ENCODE measurements at places on chromosomes 5 and 9.
A peak's percentile ranks its signal among the peaks of the same experiment; 100 is the strongest.

DNA sequence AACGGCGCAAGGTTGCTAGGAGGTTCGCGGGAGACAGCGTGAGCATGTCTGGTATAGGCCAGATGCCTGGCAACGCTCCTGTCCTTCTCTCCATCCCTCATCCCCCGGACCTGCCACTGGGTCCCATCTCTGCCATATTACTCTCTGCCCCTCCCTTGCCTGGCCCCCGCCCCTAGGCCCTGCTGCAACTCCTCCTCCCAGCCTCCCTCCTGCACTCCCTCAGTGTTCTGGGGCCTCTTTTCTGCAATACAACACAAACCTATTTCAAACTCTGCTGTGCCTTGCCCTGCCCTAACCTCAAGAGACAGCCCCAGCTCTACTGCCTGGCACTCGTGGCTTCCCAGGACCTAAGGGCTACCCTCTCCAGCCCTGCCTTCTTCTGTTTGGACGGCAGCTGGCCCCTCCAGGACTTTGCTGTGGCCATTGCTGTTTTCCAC lies 8.9 kb upstream of the DBN1 start:
- DNase-seq, result peak; percentile 53

DNA sequence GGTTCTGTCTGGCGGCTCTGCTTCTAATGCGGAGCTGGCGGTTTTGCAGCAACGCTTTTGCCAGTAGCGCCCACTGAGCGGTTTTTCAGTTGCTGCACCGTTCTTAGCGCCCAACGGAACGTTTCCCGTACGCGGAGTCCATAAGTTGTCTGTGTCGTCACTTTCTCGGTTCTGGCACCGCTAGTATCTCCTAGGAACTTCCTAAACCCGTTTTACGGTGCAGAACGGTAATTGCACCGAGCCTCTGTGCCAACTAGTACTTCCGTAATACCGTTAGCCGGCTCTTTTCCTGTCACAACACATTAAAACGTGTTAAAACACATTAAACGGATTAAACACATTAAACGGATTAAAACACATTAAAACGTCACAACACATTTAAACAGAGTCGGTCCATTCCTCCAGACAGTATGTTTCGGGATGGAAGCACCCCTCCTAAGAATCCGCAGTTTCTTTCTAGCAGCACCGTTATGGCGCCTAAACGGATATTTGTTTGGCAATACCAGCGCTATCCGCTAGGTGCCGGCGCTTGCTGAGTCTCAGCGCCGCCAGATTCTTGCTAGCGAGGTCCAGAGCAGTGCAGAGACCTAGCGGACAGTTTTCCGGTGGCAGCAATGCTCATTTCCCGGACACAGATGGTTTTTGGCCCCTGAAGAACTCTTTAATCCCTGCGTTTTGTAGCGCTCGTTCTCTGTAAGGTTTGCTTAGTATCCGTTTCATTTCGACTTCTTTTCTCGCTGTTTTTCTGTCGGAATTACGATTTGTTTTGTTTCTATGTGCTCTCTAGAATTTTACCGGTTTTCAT lies 45.4 kb downstream of the ANXA2R start:
- DNase-seq, result peak; percentile 93

DNA sequence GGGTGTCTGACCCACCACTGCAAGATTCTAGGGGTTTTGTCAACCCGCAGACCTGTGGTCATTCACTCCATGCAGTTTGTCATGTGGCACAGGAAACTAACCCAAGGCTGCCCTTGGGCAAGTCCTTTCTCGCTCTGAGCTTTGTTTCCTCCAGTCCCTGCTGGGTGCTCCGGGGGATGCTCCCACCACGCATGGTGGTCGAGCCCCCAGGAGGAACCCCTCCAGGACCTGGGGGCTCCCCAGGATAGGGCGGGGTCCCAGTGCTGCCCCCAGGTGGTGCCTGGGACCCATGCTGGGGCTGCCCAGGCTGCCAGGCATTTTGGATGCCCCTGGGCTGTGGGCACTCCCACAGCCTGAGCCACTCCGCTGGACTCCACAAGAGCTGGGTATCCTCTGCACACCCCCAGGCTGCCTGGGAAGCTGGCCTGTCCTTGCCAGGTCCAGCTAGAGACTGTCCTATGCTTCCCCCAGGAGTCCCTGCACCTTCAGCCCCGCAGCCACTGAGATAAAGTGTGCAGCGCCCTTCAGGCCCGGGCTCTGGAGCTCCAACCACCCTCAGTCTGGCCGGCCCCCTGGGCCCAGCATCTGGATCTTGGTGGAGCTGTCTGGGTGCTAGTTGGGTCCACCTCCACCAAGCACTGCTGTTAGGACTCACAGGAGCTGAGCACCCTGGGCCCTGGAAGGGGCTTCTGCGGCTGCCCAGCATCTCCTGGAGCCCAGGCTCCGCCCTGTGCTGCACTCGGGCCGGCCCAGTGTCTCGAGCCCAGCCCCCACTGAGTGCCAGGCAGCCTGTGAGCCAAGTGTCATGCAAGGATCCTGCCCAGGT lies 104.3 kb downstream of the PHF2 start:
- DNase-seq, result no peak

DNA sequence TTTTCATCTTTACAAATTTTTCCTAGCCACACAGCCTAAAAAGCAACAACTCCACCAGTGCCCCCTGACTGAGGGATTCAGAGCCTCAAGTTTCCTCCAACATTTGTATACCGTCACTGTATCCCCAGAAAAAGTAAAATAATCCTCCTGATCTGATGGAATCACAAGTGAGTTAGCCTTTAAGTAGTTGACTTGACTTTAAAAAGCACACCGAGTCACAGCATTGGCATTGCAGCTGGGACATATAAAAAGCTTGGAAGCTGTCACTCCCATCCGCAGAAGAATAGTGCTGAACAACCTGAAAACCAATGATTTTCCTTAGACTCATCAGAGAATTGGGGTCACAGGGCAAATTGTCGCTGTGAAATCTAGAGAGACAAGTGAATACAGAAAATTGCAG lies 41.6 kb upstream of the FBN2 start:
- DNase-seq, result peak; percentile 38

GRCh38 chr9:124628741-124629140 lies 121.5 kb upstream of the NR5A1 start:
- DNase-seq, result no peak

DNA sequence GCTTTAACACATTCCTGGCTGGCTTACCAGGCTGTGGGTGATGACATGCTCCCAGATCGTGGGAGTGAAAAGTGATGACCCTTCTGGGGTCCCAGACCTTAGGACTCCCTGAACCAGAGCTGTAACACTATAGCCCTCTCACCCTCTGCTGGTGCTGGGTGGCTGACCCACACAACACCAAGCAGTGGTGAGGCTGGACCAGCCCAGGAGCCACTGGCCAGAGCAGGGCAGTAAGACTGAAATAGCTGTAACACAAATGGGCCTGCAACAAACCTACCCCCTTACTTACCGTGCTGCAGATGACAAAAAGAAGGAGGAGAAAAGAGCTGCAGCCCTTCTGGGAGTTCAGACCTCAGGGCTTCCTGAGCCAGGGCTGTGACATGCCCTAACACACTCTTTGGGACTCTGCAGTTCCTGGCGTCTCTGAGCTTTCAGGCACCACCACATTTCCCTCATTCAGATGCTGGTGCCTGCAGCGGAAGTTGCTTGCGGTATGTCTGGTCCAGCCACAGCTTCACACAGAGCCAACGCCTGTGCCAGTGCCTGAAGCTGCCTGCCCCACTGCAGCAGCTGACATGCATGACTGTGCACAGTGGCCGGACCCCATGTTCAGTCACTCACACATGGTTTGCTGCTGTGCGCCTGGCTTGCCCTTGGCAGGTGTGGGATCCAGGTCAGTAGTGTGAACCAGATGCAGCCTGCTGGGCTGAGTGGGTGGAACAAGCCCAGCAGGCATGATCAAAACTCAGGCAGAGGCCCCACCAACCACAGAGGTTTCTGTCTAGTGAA lies 1247.4 kb downstream of the EFNA5 start:
- no peak for DNase-seq

- DNase-seq, result no peak
These were observed 178.5 kb upstream of the PITX1 start for GRCh38 chr5:135212361-135213026.

GRCh38 chr5:139180850-139181249 lies 17.3 kb downstream of the SIL1 start:
- DNase-seq, result no peak

GRCh38 chr5:96961053-96961452 lies 25.2 kb downstream of the LNPEP start:
- no peak for DNase-seq

DNA sequence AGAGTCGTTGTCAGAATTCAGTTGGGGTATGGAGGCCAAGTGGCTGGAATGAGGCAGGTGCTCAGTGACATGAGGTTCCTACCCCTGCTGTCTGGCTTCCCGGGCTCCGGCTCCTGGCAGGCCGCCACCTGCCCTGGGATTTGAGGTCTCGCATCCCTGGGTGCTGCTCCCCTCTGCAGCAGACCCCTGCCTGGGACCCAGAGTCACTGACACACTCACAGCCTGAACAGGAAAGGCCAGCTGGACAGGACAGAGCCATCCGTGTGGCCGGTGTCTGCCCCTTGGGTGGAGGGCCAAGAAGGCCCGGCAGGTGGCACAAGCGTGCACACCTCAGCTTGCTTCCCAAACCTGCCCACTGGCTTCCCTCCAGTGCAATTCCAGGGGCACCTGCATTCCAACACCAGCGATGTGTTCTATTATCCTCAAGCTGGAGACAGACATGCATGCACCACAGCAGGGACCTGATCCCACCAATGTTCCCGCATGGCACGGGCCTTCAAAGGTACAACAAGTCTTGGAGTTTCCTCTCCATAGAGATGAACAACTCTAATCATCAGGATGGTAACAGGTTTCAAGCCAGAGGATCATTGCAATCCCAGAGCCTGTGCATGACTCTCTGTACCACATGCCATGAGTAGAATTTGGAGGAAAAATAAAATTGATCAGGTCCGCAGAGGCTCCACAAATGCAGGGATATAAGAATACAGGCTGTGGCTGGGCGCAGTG lies 45.6 kb upstream of the RNF130 start:
- DNase-seq, result no peak

DNA sequence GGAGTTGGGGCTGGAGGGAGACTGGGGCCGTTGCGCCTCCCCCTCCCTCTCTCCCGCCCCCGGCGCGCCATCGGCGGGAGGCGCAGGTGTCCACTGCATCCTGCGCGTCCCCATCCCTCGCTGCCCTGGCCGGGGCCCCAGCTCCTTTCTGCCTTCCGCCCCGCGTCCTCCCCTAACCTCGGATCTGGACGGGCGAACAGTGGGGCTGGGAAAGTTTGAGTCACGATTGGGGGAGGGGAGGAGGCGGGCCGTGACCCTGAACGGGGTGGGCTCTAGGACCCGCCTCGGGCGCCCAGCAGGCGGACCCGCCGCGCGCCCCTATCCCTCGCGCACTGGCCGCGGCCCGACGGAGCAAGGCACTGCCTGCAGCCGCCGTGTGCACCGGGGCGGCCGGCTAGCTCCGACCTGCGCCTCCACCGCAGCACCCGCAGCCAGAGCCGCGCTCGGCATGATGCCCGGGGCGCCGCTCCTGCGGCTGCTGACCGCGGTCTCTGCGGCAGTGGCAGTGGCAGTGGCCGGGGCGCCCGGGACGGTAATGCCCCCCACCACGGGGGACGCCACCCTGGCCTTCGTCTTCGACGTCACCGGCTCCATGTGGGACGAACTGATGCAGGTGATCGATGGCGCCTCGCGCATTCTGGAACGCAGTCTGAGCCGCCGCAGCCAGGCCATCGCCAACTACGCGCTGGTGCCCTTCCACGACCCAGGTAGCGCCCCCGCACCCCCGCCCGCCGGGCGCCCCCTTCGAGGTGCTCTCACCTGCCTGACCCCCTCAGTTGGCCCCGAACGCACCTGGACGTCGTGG lies at the start of gene HMCN2:
TSS of gene HMCN2 (plus strand) at position 330 of the 805 bp plus-strand sequence. CDS start at position 449, 119 bp downstream.
- peak; percentile 30 for DNase-seq

DNA sequence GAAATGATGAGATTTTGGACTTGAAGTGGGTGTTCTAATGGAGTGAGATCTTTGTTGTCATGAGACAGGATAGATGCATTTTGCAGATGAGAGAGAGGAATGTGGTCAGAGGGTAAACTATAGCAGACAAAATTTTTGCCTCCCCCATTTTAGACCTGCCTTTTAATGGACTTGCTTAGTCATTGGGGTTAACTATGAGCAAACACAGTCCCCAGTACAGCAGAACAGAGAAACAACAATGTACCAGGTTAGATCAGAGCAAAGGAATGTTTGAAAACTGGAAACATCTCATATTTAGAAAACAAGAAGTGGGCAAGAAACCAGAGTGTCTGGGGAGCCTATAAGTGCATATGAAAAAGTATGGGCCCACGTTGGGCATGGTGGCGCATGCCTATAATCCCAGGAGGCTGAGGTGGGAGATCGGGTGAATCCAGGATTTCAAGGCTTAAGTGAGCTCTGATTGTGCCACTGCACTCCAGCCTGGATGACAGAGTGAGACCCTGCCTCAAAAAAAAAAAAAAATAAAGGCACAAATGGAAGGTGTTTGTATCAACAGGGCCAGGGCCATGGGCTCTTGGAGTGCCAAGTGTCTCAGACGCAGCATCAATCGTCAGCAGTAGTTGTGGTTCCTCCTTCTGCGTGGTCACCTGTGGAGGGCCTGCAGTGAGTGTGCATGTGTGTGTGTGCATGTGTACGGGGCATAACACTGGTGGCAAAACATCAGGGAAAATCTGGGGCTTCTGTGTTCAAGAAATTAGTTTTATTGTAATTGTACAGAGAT lies 214.4 kb upstream of the S1PR3 start:
- DNase-seq, result peak; percentile 88

GRCh38 chr5:129461711-129462332 lies 1.7 kb downstream of the ADAMTS19 start:
- no peak for DNase-seq

GRCh38 chr5:95644351-95645042 lies 2.1 kb upstream of the RFESD start:
- DNase-seq, result peak; percentile 74

- peak; percentile 83 for DNase-seq
These were observed 29.2 kb downstream of the TNFSF8 start for GRCh38 chr9:114900942-114901802.

DNA sequence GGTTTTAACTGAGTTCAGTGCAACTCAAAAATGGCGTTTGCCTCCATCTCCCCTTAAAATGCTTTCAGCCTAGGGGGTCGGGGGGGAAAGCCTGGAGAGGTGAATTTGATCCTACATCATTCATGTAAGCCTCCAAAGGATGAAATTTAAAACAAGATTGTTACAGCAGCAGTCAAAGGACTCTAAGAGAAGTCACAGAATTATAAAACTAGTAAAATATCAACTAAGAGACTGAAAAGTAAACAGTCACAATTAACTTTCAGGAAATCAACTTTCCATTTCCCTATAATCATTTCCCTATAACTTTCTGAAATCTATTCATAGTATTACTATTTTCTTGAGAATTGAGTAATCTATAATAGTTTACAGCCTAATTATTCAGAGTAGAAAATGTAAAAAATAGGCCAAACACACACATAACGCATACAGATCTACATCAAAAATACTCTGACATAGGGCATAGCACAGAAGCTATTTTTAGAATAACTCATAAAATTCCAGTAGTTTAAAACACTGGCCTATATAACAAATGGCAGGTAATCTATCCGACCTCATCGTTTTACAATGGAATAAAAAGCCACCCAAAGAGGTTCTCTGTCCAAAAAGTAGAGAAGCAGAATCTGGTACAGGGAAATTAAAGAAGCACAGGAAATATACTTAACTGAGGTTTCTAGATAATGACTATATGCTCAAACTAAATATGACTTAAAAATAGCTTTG lies 37.6 kb downstream of the FBXL17 start:
- no peak for DNase-seq
